ENCODE measurements at places on chromosomes 5 and 9.

DNA sequence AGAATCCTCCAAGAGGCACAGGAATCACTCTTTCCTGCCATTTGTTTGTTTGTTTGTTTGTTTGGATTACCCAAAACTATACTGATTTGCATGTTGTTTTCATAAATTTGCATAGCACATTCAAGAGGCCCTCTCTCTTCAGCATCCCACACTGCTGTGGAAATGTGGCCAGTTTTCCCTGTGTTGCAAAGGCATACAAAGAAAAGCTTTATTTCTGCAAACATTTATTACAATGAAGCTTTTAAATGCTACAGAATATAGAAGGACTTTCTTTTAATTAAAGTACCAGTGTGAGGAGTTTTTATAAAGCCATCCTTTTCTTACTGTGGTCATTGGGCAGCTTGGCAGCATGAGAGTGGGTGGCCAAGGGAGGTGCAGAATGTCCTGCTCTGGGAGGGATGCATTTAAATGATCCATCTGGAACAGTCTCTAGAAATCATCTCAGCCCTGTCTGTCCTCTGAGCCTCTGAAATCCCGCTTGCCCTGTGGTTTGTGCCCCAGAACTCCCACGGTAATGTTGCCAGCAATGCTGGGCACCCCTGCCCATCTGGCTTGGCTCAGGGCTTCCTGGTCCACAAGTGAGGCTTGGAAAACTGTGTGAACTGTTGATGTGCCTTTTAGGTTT lies 356.8 kb upstream of the KIF2A start:
- DNase-seq: no peak

- no peak for DNase-seq
Observed at GRCh38 chr9:16982780-16983310, 112.4 kb upstream of the BNC2 start.

DNA sequence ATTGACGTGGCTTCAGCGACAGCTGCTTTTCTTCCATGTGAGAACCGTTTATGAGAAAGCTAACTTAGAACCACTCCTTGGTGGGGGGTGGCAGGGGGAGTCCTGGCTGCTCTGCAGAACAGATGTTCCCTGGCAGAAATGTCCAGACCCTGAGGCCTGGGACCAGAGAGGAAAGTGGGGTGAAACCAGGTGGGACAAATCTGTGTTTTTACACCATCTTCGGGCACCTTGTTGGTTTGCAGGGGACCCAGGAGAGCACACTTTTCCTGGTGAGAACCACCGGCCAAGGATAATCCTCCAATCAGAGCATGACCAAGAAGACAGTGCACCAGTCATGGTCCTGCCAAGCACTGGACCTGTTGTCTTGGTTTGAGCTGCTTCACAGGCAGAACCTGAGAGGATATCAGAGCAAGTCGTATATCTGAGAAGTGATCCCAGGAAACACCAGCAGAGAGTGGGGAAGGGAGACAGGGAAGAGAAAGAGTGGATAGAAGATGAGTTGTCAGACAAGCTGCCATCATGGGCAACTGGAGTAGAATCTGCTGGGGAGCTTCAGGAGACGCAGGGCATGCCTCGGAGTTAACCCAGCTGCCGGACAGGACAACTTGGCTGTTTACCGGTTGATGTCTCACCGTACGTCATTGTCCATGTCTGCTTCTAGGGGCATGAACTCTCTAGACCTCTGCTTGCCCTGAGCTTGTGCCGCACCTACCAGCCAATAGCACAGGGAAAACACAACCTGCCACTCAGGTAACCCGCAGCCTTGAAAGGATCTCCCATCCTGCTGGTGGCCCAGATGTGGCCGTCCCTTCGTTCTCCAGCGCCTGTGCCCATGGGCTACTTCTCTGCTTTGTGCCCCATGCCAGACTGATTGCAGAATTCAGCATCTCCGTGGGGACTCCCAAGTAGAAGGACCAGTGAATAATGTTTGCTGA lies 178.4 kb upstream of the MVB12B start:
- DNase-seq: no peak

DNA sequence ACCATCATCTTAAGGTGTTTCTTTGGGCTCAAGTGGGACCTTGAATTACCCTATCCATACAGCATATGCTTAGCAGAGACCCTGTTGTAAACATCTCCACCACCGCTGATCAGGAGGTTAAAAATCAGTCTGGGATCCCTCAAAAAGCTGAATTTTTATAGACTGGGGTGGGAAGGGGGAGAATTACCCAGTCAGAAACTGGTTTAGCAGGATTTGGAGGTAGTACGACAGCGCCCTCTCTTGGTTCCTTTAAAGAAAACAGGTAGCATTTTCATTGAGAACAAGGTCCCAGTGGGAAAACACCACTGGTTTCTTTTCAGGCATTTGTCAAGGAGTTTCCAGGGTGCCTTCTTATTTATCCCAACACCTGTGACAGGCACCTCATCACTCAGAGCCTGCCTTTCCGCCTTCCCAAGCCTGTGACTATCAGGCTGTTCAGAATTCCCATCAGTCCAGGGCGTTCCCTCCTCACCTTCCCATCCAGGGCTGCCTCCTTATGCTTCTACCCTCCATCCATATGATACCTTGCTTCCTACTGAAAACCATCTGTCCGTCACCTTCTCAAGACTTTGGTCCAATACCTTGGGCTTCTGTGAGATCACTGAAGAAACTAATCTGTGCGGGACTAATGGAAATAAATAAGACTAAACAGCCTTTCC lies 203.8 kb upstream of the RAI14 start:
- peak; percentile 38 for DNase-seq

DNA sequence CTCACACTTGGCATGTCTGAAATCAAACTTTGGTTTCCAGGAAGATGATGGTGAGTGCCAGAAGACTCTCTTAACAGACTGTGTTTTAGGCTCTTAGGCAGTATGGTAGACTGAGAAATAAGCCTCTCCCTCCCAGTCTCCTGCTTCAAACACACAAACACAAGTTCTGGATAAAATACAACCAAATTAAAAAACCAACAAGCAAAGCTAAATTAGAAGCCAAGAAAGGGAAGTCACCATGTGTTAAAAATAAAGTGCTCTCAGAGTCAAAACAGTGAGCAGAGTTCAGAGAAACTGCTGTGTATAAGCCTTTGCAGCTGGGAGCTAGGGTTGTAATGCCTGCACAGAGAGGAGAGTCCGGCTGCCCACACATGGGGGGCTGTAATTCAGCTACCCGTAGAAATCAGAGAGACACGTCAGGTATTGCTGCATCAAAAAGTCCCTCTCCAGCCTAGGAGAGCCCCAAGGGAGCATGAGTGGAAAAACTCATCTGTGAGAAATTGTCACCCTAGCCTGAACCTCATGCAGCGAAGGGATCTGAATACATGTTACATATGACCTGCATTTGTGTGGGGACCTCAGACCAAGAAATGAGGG lies 62.6 kb downstream of the ANGPTL2 start:
- no peak for DNase-seq

GRCh38 chr9:136403538-136403914 lies 3.6 kb upstream of the SNAPC4 start:
- no peak for DNase-seq

DNA sequence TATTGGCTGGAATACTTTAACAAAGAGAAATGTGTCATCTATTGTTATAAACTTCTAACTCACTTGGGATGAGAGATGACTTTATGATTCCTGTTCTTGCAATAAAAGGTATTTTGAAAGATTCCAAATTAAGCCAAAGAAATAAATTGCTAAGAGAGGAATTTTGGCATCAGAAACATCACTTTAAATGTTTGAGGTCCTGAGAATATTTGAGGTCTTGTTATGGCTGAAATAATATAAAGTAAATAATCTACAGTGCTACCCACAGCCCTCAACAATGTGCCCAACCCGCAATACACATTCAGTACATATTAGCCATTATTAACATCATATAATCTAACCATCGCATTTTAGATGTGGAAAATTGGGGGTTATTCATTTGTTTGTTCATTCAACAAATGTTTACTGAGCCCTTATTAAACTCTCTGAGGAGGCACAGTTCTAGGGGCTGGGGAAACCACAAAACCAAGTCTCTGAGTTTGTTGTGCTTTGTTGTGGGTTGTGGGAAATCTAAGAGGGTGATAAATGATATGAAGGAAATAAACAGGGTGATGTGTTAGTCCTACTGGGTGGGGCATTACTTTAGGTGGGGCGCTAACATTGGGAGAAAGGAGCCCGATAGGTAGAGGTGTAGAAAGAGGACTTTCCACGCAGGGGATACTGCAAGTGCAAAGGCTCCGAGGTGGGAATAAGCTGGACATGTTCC lies 135.2 kb upstream of the CLINT1 start:
- no peak for DNase-seq

GRCh38 chr5:133363807-133364587 lies 248.3 kb downstream of the FSTL4 start:
- DNase-seq: no peak

GRCh38 chr9:120161776-120162175 lies 418.2 kb downstream of the CDK5RAP2 start:
- DNase-seq: no peak

DNA sequence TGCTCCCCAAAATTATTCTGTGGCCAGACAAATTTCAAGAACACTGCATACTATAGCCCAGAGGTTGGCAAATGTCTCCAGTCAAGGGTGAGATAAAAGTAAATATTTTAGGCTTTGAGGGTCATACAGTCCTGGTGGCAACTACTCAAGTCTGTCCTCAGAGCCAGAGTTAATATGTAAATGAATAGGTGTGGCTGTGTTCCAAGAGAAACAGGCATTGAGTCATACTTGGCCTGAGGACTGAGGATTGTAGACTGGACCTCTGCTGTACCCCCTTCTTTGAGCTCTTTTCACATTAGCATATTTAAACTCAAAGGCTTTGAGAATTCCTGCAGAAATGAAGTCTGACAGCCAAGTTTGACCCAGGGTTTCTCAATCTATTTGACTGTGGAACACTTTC lies 129.2 kb upstream of the PTCH1 start:
- DNase-seq: no peak

GRCh38 chr5:125595095-125595494 lies 828.1 kb upstream of the GRAMD2B start:
- DNase-seq: no peak

DNA sequence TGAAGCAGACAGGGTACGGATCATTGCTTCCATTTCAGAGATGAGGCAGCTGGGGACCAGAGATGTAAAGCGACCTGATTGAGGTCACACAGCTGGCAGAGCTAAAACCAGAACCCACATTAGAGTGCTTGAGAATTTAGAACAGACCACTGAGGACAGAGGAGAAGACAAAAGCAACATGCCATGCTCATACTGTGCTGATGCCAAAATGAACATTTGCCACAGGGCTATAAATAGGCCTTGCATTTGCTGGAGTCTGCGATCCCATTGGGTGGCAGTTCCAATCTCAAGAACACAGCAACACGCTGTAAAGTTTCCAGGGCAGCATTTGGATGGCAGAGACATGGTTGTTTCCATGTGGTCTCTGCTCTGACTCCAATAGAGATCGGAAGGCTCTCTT lies 222.4 kb upstream of the TBC1D2 start:
- DNase-seq: no peak

GRCh38 chr5:97182571-97183099 lies 412 bp downstream of the RIOK2 start:
- no peak for DNase-seq

DNA sequence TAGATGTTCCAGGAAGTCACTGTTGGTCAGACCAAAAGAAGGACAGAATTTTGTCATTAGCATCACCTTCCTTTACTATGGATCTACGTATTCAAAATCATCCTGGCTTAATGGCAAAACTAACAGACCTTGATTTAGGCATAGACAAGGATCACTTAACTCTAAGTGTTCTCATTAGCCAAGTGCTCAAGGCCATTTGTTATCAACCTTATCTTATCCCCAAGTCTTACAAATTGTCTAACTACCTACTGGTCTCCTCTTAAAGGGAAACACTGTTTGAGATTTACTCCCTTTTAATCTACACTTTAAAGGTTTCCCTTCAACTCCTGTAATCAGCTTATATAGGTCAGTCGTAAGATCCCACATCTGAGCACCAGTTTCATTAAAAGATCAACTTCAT lies 1197.5 kb upstream of the C9orf72 start:
- no peak for DNase-seq

DNA sequence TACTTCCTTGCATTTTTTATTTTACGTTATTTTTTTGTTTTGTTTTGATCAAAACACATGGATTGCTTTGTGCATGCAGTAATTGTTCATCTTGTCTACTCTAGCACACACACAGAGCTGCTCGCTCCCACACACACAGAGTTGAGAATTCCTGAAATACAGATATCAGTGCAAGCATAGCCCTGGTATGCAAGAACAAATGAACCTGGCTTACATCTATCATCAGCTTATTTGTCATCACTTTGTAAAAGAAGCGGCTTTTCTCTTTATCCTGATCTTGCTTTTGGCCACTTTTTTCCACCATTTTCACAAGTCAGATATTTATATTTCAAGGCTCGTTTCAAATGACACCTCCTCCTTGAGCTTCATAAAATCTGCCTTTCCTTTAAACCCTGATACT lies 1435.7 kb downstream of the MAT2B start:
- no peak for DNase-seq

GRCh38 chr9:120338340-120338739 lies 241.6 kb downstream of the CDK5RAP2 start:
- no peak for DNase-seq

- DNase-seq: peak; percentile 43
Observed at GRCh38 chr9:36136272-36136893, at the start of gene GLIPR2. GLIPR2 (plus strand) TSS chr9:36136733; CDS start chr9:36136779, 46 bp downstream.

DNA sequence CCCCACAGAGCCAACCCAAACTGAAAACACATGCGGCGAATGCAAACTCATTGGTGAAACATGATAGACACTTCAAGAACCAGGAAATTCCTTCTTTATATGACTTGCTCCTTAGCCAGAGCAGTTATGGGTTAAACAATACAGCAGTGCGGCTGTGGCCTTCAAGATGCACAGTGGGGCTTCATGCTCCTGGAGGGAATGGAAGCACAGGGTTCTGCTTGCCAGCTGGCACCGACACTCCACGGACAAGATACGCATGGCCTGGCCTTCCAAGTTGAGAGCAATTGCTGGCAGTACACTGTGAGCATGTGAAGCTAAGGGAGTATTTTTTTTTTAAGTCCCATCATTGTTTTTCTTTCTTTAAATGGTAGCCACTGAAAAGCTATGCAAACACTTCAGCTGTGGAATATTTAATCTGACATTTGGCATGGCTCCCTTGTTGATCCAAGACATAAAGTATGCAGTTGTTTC lies 451.6 kb upstream of the CD180 start:
- peak; percentile 47 for DNase-seq

DNA sequence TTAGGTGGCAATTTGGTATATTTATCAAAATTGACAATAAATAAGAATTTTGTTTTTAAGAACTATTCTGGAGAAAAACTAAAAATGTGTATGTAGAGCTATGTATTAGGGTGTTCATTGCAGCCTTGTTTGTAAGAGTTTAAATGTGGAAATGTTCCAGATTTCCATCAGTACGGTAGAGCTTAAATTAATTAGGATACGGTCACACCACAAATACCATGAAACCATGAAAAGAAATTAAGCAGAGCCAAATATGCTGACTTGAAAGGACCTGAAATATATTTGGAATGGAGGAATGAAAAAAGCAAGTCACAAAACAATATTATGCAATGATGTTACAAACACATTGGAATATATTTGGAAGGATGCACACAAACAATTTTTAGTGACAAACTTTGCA lies 64.6 kb downstream of the ACTBL2 start:
- no peak for DNase-seq

GRCh38 chr5:124278636-124279035 lies 467.8 kb downstream of the ZNF608 start:
- DNase-seq: no peak
